ENCODE measurements at places on chromosomes 3 and 15.

DNA sequence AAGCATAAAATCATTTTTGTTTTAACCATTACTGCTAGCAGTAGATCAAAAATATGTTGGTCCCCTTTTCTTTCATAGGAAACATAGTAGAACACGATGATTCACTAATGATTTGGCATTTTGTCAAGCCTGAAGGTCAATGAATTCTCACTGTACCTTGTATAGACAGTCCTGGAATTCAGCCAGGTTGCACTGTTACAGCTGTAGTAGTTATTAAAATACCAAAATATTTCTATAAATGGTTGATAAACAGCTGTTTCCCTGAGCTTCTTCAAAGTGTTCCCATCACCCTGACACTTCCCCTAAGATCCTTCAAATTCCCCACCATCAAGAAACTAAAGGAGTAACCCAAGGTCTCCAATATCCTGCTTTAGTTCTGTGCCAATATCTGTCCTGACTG is 200.9 kb downstream of the ATP8B4 start:
- DNase-seq: no peak

GRCh38 chr3:177928172-177928873 is 607.9 kb upstream of the KCNMB2 start:
- DNase-seq: no peak

DNA sequence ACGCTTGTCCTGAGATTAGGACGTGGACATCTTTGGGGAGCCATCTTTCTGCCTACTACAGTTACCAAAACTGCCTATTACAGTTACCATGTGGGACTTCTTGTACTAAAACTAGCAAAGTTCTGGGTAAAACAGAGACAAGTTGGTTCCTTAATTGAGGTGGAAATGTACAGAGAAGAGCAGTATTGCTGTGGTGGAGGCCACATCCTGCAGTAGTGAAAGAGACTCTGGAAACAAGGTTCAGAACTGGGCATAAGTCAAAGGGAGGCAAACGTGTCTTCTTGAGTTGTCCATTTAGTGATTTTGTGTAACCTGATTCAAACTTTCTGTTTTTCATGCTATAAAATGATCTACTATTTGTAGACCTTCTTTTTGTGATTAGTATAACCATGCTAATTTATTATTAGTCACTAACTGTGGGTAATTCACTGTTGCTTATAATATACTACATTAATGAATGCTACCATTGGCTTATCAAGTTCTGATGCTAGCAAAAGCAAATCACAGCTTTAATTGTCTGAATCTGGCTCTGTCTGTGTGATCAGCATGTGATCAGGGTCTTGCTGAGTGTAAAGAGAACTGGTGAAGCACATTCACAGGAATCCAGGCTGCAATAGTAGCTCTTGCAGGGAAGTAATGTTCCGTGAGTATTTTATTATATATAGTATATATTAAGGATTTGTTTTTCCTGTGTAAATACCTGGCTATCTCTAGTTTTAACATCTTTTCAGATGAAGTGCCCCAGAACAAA is 207.9 kb upstream of the GAP43 start:
- DNase-seq: no peak

GRCh38 chr15:63501256-63502089 is 2.9 kb upstream of the USP3 start:
- peak; percentile 59 for DNase-seq

- no peak for DNase-seq
Measured at GRCh38 chr3:146517684-146518435, 26.5 kb downstream of the PLSCR1 start.

DNA sequence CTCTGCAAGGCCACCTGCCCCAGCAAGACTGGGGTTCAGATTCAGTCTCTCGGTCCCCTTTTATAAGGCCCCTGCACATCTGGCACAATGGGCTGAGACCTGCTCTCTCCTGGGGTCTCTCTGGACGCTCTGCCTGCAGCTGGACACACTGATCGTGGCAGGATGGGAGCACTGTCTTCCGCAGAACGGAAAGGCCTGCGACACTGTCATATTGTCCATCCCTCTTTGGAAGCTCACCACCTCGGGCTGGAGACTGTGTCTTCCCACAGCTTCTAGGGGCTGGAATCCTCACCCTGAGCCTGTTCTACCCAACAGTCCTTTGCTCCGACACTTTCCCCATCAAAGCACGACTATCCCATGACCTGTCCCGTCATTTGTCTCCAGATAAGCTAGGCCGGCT is 11.5 kb upstream of the IGDCC4 start:
- DNase-seq: no peak

DNA sequence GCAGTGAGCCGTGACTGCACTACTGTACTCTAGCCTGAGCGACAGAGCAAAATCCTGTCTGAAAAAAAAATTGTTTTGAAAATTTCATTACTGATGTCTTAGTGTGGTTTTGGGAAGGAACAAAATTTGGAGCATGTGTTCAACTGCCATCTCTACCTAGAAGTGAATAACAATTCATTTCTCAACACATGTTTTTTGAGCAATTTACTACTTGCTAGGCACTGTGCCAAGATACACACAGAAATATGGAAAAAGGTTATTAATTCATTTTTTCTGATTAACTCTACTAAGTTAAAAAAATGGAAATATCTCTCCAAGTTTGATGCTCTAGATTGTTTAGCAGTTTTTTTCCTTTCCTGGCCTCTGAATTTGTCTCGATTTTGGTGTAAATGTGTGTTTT is 5.2 kb upstream of the TCF12 start:
- no peak for DNase-seq

- DNase-seq: no peak
Measured at GRCh38 chr3:125477701-125478100, 42.3 kb downstream of the SNX4 start.

- DNase-seq: no peak
Measured at GRCh38 chr3:39021465-39022285, 30.1 kb downstream of the SCN11A start.

- DNase-seq: no peak
Measured at GRCh38 chr15:60394689-60395097, 3.1 kb downstream of the ANXA2 start.

DNA sequence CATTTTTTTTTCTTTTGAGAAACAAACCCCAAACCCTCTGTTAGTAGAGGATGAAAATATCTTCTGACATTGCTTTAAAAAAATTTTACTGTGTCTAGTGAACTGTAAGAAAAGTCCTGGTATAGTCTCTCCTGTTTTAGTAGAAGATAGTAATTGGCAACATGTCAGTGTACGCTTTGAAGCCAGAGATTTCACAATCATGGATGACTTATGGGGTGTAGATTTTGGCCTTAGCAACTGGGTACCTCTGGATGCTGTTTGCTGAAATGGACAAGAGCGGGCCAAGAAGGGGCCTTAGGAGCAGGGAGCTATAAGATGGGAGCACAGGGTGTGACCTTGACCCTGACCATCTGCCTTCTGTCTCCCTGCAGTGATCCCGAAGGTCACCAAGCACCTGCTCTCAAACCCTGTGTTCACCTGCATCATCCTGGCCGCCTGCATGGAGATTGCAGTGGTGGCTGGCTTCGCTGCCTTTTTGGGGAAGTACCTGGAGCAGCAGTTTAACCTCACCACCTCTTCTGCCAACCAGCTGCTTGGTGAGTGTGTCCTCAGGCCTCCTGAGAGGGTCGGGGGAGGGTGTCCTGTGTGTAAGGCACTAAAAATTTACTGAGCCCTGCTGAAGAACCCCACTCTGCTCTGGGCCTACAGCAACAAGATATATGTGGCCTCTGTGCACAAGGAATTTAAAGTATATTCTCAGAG is 266.7 kb downstream of the SLCO3A1 start:
- DNase-seq: no peak

DNA sequence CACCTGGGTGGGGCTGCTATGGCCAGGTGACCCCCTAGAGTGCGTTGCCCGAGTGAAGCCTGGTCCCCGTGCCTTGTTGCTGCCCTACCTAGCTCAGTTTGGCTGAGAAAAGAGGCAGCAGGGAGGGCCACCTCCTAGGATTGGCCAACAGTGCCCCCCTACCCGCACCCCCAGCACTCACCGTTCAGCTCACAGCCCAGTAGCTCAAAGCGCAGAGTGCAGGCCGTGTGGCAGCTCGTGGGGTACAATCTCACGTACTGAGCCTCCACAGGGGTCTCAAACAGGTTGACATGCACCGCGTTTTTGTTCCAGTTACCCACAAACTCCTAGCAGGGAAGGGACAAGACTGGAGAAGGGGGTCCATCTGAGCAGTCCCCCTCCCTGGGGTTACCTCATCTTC is 7.6 kb downstream of the MFGE8 start:
- no peak for DNase-seq

DNA sequence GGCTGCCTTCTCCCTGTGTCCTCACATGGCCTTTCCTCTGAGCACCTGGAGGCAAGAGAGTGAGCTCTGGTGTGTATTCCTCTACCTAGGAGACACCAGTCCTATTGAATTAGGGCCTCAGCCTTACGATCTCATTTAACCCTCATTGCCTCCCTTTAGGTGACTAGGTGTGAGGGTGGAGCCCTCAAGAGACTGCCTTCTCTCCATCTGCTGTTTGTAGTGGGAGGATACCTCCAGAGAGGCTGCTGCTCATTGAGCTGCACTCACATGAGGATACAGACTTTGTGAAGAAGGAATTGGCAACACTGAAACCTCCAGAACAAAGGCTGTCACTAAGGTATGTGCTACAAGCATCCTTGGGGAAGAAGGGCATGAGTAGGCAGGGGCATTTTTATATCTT is at the start of gene CCR8:
TSS of gene CCR8 (plus strand) at position 217 of the 400 bp plus-strand sequence. CDS start 2,623 bp downstream, outside the sequence.
- DNase-seq: no peak

DNA sequence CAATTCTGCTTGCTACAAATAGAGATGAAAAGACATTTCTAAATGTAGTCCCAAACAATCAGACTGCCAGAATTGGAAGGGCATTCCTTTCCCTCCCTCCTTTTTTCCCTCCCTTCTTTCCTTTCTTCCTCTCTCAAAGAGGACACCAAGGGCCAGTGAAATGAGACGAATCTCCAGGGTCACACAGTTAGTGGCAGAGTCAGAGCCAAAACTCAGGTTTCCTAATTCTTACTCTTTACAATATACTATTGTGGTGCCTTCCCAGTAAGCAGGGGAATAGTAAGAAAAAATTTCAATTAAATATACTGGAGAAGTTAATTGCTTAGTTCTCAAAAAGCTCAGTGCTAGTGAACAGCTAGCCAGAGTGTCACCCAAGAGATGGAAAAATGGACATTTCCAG is 33.0 kb upstream of the DCP1A start:
- DNase-seq: no peak

DNA sequence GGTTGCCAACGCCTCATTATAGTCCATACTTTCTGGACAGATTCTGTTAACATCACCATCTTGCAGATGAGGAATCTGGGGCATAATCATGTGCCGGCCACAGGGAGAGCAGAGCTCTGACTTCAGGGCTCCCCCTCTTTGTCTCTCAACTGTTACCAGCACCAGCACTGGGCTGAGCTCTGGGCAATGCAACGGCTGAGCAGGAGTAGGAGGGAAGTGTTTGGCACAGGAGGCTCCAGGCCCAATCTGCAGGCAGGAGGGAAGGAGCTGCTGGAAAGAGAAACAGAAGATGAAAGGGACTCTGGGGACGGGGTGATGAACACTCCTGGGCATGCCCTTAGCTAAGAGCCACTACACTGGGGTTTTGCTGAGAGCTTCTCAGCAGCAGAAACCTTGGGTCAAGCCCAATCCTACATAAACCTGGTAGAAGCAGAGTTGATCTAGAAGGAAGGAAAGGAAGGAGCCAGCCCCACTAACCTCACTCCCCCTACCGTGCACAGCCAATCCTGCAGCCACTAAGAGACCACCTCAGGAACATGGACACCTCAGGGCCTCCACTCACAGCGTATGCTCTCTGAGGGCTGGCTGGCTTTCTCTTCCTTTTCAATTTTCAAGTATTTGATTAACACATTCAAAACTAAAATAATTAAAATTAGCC is 73.1 kb upstream of the SPATA12 start:
- DNase-seq: peak; percentile 29

DNA sequence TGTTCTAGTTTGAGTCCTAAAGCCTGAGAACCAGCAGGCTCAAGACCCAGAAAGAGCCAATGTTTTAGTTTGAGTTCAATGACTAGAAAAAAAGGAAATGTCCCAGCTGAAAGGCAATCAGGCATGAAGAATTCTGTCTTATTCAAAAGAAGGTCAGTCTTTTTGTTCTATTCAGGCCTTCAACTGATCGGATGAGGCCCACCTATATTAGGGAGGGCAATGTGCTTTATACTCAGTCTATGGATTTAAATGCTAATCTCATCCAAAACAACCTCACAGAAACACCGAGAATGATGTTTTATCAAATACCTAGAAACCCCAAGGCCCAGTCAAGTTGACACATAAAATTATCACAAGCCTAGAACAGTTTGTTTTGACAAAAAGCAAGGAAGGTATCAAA is 4.0 kb downstream of the MNS1 start:
- no peak for DNase-seq

GRCh38 chr3:147157631-147158030 is 248.7 kb downstream of the ZIC4 start:
- no peak for DNase-seq

GRCh38 chr3:13704174-13704573 is 155.2 kb downstream of the FBLN2 start:
- DNase-seq: no peak

- no peak for DNase-seq
Measured at GRCh38 chr3:108894981-108895380, 58.7 kb downstream of the GUCA1C start.

GRCh38 chr3:76724706-76725105 is 315.2 kb upstream of the ROBO2 start:
- no peak for DNase-seq

DNA sequence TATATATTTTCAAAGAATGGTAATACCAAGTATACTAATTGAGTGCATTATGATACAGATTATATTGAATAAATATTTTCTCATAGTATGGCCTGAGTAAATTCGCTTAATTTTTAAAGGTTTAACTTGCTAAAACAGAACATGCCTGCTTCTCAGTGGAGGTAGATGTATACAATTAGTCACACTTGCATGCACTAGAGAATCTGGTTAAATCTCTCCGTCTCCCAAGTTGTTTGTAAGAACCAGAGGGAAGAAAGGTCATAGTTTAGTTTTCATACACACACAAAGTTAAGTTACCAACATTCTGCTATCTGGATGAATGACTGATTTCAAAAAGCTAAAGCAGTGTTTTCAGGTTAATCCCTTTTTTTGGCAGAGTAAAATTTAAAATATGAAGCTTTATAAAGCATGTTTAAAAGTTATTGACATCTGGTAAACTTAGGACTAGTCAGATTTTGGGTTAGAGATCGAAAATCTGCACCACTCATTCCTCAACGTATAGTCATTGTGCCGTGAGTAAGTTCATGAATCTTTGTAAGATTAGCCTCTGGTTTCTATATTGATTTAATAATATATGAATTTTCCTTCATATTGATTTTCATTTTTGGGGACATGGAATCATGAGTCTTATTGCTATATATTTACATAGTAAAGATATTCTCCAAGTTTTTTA is 117.6 kb upstream of the SAMMSON start:
- DNase-seq: no peak

Data from activated naive CD4-positive, alpha-beta T cell treated with anti-CD3 and anti-CD28 coated beads, Interleukin-2, amount 10 ng/mL, durations not matched to agents 7 days and 5 days (primary cell).